Stimulated activated CD8-positive, alpha-beta memory T cell treated with anti-CD3 and anti-CD28 coated beads, Interleukin-7, amount 100 ng/mL, for 1 hour (primary cell): ENCODE measurements at places on chromosomes 2 and 18.

GRCh38 chr2:43157506-43158246 lies 68.7 kb downstream of the ZFP36L2 start:
- no peak for DNase-seq

DNA sequence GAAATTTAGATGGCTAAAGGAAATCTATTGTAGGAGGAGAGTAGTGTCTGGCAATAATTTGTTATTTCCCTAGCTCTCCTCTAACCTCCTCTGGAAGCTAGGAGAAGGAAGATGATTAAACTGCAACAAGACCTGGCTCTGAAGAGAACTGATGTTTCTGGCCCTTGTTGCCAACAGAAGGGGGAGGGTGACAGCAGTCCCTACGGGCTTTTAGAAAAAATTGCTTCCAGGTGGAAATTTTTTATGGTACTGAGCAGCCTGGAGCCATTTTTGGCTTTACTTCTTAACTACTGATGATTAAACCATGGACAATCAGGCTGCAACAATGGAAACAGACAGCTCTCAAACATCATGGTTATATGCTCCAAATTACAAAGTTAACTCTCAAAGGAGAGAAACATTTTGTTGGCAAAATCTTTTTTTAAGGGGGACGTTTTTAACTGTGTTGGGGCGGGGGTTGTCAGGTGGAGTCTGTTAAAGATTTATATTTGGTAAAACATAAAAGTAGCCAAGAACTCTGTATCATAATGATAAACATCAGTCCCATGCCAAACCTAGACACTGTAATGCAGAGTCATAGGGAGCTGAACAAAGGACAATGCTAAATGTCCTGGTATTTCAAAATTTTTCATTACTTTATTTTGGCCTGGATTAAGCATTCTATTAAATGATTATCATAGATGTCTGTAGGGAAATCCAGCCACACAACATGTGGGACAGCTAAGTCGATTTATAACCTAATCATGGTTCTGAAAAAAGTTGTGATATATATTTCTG lies 70.0 kb downstream of the EXOC6B start:
- no peak for DNase-seq

DNA sequence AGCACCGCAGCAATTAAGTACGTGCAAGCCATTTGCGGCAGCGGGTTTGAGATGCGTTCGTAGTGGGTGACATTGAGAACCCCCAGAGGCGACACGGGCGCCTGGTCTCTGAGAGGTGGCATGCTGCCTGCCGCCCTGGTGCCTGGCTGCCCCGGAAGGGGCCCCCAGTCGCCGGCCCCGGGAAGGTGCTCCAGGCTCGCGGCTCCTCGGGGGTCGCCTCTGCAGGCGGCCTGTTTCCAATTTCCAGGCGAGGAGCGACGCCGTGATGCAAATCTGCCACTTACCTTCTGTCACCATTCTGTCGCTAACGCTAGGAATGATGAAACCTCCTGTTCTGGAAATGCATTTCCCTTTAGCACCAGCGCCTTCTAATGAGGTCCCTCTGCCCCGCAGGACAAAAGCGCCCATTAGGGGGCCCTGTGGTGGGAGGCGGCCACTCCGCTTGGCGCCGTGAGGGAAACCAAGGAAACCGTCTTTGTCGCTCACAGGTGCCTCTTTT lies 13.0 kb downstream of the KIF5C start:
- DNase-seq = no peak

GRCh38 chr2:178731300-178731699 lies 75.9 kb downstream of the TTN start:
- DNase-seq = no peak

DNA sequence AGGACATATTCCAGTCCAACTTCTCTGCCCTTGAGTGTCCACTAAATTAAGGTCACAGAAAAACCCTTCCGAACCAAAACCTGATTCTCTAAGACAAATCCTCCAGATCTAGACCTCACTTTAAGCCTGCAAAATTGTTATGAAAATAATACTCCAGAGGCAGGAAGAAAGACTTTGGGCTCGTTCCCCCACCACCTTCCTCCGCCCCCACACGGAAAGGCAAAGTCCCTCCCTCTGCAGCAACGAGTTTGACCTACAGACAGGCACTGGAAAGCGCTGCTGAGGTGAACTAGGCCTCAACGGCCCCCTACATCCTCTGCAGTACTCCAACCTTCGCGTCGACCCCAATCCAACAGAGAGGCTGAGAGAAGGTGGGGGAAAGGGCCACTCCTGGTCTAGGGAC lies 808 bp downstream of the ATP5MC3 start:
- DNase-seq = no peak
